ENCODE measurements at places on chromosomes 7 and 10.

GRCh38 chr10:47160261-47160908 is 139.6 kb upstream of the GDF10 start:
- DNase-seq = no peak

DNA sequence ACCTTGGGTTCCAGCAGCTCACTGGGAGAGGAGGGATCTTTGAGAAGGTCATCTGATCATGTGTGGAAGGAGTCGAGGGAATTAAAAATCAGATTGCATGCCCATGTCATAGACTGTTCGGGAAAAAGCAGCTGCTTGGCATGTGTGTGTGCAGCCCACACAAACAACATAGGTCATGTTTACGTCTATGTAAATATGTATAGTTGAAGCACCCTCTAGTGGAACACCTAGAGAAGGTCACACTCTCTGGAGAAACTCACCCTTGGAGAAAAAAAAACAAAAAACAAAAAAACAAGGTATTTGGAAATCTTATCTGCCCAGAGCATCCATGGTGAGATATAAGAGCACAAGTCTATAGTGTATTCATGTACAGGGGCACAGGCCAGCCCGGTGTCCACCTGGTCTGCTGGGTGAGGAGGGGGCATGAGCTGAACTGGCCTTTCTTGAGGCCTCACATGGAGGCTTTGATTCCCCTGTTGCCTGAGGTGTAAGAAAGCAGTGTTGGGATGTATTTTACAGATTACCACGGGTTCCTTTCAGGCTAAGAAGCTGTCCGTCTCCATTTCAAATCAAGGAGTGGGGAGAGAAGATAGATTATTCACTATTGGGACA is 98.0 kb downstream of the NPY start:
- DNase-seq = no peak

DNA sequence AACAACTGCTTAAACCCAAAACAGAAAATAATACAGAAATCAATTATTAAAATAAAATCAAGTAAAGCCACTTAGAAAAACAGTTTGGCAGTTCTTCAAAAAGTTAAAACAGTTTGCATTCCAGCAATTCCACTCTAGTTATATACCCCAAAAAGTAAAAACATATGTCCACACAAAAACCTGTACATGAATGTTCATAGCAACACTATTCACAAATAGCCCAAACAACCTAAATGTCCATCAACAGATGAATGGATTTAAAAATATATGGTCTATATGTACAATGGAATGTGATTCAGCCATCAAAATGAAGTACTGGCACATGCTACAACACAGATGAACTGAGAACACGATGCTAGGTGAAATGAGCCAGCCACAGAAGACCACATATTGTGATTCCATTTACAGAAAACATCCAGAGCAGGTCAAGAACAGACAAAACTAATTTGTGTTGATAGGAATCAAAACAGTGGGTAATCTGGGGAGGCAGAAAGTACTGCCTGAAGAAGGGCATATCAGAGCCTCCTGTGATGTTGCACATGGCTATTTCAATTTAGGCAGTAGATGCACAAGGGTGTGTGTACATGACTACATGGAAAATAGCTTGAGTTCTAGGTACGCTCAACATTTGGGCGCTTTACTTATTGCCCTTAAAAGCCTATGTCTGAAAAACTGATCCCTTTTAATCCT is 66.3 kb downstream of the CYTH3 start:
- DNase-seq = no peak

DNA sequence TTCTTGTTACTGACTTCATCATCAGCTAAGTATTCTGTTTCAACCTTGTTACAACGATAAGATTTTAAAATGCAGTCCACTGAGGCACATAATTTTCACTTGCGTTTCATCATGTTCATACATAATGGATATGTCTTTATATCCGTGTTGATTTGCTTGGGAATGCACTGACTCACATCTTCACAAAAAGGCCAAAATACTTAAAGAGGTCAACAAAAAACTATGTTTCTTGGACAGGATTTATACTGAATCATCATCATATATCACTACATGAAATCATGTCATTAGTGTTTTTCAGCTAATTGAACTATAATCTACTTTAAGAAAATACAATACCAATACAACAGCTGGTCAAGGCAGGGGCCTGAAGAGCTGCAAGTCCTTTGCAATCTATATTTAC is 324.5 kb upstream of the KLF6 start:
- no peak for DNase-seq

GRCh38 chr7:106187613-106188350 is 75.7 kb upstream of the SYPL1 start:
- DNase-seq = no peak

- no peak for DNase-seq
Measured at GRCh38 chr7:17242504-17242903, 55.9 kb upstream of the AHR start.

DNA sequence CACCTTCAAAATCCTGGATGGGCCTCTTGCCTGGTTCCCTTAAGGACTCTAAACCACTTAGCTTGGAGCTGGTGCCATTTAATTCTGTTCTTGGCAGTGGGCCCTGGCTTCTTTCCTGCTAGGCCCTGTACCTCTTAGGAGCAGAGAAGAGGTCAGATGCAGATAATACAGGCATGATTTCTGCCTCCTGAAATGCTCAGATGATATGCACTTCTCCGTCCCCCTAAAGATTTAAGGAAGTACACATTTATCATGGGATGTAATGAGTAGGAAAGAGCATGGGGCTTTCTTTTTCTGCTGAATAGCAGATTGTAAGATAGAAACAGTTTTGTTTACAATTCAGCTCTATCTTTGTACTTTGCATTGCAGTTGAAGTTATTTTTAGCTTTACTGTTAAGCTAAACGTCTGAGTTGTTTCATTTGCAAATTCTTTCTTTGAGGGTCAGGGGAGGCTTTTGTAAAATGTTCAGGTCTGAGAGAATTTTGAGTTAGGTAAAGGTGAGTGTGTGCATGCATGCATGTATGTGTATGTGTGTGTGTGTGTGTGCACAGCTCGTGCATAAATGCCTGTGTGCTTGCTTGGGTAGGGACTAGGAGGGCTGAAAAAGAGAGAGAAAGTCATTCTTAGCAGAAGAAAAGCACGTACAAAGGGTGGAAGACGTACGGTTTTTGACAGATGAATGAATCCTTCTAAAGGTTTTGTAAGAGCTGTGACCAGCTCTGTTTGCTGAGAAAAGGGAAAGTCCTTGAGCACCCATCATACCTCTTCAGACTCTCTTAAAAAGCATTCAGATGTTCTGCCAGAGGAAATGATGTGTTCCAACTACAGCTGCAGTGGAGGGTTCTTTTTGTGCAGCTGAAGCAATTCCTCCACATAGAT is 364.2 kb downstream of the AUTS2 start:
- DNase-seq = no peak

- DNase-seq = no peak
Measured at GRCh38 chr7:82345886-82346285, 97.7 kb downstream of the CACNA2D1 start.

DNA sequence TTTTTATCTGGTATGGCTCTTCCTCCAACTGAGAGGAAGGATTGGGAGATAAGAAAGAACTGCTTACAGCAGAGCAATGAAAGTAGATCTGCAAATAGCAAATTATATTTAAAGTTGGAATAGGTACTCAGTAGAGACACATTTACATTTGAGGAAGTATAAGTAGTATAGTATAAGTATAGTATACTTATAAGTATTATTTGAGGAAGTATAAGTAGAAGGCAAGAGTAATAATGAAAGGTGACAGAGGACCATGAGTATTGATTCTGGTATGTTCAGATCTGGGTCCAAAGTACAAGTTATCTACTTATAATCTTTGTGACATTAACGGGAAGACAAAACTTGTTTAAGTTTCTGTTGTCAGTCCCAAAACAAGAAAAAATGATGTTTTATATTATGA is 527.6 kb upstream of the SORCS1 start:
- no peak for DNase-seq

DNA sequence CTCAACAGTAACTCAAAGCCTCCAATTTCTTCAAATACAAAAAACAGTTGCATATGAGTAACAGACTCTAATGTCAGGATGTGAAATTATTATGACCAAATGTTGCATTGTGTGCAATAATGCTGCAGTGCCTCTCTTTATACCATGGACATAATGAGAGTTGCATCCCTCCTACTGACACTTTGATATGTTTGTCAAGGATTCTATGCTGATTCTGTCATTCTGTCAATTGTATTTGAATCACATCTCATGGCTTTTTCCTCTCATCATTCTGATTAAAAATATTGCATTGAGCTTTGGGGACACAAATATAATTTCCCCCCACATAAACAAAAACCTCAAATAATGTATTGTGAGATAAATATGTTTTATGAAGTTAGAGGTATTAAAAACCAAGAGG is 84.6 kb upstream of the SGCE start:
- no peak for DNase-seq

DNA sequence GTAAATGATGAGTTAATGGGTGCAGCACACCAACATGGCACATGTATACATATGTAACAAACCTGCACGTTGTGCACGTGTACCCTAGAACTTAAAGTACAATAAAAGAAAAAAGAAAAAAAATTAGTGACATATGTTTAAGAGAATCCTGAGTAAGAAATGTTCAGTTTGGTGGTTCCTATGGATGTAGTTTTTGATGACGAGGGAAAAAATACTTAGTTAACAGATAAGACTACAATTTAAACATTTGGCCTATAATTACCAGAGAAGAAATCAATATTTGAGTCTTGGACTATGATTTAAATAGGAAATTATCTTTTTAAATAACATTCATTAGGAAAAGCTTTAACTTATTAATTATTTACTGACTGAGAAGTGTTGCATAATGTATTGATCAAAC is 39.2 kb upstream of the SLC26A3 start:
- DNase-seq = no peak

DNA sequence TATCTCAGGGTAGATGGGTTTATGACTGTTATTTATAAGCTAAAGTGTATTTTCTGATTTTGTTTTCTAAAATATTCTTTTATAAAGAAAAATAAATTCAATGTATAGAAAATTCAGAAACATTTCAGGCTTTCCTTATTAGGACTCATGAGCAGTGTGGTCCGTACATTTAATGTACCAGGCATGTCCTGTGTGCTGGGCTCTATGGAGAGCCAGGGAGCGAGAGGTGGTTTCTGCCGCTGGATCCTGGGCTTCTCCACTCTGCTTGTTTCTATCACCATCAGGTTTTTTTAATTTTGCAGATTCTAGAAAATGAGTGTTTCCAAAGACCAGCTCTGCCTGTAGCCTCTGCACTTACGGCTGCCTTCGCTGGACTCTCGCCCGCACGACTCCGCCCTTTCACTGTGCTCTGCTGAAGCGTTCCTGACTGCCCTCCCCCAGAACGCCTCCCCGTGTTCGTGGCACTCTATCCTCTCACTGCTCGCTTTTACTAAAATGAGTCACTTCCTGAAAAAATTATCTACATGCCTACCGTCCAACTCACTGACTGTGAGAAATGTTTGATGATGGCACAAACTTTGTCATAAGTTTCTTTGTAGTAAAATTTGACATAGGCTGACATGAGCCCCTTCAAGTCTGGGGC is 188.5 kb downstream of the ZMYND11 start:
- DNase-seq = no peak

DNA sequence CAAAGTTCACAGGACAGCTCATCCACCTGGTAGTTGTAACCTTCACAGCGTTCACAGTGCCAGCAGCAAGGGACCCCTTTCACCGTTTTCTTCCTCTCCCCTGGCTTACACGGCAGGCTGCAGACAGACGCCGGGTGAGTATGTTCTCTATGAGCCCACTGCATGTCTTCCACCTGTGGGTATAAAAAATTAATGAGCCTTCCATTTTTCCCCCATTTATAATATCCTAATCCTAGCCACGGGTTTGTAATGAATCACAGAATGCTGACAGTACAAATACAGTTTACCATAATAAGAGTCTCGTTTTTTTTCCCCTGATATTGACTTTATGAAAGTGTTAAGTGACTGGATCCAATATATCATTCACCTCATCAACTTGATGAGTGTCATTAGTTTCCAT is 719.0 kb downstream of the GRM8 start:
- DNase-seq = no peak

- no peak for DNase-seq
Measured at GRCh38 chr7:115229401-115230105, 307.7 kb downstream of the MDFIC start.

DNA sequence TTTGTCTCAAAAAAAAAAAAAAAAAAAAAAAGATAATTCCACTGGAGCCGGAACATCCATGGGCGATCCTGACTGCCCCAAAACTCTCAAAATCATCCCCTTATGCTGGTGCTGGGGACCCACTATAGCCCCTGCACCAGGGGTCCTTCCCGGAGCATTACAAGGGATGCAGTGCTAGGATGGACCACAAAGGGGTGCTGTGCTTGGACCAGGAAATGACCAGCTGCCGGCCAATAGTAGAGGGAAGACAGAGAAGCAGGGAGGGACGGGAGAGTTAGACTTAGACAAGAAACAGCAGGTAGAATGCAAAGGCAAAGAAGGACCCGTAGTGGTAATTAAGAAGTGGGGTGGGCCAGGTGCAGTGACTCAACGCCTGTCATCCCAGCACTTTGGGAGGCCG is 40.5 kb downstream of the RCC1L start:
- DNase-seq = no peak

DNA sequence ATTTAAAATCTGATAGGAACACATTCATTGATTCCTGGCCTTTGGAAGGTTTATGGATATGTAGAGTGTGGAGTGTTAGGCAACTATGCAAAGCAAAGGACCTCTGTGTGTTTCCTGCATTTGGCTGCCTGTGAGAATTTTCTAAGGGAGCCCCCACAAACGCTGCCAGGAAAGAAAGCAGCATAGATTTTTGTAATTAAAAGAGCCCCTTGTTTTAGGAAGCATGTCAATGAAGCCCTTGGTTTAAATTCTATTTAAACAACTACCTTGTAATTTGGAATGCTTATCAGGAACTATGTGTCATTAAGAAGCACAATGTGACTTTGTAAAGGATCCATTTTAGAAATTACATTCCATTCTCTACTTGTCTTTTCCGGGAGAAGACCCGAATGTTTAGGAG is 742.5 kb downstream of the NXPH1 start:
- no peak for DNase-seq

GRCh38 chr7:14740606-14741005 is 161.9 kb downstream of the DGKB start:
- DNase-seq = no peak

DNA sequence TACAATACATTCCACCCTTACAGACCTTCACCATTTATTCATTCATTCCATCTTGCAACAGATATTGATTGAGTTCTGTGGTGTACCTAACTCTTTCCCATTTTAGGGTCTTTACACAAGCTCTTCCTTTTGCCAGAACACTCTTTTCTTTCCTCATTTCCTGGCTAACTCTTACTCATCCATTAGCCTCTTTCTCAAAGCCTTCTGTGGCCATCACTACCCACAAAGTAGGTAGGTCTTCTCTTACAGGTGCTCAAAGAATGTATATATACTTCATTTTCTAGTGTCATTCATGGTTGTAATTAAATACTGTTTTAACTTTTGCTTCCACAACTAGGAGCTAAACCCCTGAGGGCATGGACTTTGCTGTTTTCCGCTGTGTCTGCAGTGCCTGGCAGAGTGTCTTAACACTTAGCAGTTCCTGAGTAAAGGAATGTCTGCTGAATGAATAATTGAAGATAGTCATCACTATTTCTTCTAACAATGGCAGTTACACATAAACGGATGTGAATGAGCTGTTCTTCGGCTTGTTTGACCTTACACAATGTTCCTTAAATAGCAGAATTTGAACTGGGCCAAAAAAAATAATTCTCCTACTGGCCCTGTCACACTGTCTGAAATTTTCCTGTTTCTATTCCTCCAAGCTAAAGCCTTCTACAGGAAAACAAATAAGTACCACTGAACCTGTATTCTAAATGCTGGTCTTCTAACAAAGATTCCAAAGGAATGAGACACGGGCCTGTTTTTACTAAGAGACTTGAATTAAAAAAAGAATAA is 15.1 kb downstream of the BCAP29 start:
- DNase-seq = no peak
